NCI-H1417 treated with DMSO at 0.1 percent for 48 hours (cell line): ENCODE measurements at places on chromosomes 6 and 20.

- DNase-seq: no peak
Measured at GRCh38 chr6:105795913-105796517, 290.1 kb upstream of the PRDM1 start.

DNA sequence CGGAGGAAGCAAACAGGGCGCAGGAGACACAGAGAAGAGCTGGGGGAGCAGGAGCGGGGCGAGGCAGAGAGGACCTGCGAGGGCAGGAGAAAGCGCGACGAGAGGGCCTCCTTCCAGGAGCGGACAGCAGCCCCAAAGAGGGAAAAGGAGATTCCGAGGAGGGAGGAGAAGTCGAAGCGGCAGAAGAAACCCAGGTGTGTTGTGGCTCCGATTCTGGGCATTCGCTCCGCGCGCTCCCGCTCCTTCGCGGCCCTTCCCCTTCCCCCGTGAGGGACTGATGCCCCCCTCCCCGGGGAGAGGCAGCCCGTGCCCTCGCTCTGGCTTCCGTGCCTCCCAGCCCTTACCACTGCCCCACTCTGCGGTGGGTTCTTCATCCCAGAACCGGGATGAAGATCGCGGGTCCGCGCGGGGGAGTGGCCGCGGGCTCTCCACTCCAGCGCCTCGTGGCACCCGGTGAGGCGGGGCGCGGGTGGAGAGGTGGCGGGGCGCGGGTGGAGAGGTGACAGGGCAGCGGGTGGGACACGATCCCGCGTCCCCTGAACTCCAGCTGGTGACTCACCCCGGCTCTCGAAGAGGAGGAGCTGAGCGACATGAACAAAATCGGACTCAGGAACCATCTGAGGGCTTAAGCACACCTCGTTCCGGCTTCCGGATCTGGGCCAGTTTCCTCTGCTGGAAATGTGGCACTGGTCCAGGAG is 22.4 kb downstream of the TMC2 start:
- no peak for DNase-seq

- DNase-seq: no peak
Measured at GRCh38 chr6:64252256-64252655, 616.7 kb downstream of the PHF3 start.

- DNase-seq: no peak
Measured at GRCh38 chr6:164037171-164037870, 622.8 kb downstream of the QKI start.

DNA sequence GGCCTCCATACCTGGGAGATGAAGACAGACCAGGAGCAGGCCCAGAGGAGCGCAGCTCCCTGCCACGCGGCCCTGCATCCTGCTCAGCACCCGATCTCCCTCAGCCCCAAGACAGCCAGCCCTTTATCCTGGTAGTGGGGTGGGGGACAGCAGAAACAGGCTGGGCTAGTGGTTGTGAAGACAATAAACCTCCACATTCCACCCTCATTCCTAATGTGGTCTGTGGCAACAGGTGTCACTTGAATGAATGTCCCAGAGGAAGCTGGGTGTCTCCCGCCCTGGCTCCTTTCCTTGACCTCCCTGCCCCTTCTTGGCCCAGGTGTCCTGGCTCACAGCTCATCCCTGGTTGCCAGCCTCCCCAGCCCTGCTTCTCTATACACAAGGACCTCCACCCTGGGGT is at the start of gene C6orf15:
Gene C6orf15, minus strand, starts transcription at position 98 of the 400 bp plus-strand sequence. Its CDS starts 20 bp downstream, at position 78.
- no peak for DNase-seq
